ENCODE measurements at places on chromosomes 3 and 15. TPM values are rescaled to one million over a fixed set of nuclear protein-coding genes. Genes with fewer than 3 reads are reported as not detected.

GRCh38 chr3:36364260-36364659 is 16.0 kb upstream of the STAC start:
- no peak for ATAC-seq

GRCh38 chr3:95508124-95508523 is 1306.3 kb upstream of the EPHA6 start:
- ATAC-seq, result no peak

DNA sequence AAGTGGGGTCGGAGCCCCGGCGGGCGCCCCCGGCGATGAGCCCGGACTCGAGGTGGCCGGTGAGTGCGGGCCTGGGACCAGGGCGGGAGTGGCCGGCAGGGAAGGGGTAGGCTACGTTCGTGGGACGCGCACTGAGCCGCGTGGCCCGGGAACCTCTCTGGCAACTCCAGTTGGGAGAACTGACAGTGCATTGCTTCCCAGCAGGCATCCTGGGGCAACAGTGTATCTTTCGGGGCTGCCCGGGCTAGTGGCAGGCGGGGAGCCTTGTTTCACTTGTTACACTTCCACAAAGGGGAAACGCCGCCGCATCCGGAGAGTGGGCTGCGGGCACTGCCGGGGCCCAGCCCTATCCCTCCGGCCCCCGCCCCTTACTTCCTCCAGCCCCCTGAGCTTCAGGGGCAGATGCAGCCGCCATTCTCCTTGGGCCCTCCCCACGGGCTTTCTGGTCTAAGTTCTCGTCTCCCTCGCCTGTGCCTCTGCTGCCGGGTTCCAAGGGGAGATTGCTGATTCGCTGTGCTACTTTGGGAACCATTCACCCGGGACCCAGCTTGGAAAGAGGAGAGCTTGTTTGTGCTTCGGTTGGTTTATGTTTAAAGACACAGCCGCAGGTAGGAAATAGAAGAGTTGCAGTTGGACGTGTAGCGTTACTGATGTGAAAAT is 675 bp downstream of the BRPF1 start:
- peak; percentile 15 for ATAC-seq

- no peak for ATAC-seq
Measured at GRCh38 chr3:149454746-149455145, 19.8 kb upstream of the TM4SF4 start.

DNA sequence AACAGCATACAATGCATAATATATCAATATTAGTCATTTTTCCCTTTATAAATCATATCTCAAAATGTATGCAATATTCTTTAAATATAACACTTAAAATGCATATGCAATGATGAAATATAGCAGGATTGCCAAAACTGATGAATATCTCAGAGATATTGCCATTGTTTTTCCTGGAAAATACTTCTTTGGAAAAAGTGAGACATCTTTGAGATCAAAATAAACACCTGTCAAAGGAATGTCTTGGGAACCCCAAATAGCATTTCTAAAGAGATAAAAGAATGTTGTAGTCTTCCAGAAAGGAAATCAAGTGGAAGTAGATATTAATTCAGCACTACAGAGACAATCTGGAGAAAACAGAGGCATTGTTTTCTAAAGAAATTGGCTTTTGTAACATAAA is 457.8 kb upstream of the UBE2E2 start:
- no peak for ATAC-seq

GRCh38 chr3:126439346-126439967 is 36.2 kb downstream of the ZXDC start:
- no peak for ATAC-seq

DNA sequence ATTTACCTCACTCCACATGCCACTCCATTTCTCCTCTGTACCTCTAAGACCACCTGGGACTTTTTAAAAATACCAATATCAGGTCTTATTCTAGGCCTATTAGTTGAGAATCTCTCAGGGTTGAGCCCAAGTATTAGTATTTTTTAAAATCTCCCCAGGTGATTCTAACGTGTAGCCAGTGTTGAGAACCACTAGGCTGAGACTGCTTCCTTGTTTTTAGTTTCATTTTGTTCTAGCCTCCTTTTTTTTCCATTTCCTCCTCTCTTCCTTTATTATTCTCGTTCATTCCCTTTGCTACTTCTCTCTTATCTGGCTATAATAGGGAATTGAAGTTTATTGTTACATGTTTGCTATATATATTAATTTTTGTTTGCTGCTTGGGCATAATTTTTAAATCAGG is 217.8 kb upstream of the CD96 start:
- ATAC-seq, result no peak

DNA sequence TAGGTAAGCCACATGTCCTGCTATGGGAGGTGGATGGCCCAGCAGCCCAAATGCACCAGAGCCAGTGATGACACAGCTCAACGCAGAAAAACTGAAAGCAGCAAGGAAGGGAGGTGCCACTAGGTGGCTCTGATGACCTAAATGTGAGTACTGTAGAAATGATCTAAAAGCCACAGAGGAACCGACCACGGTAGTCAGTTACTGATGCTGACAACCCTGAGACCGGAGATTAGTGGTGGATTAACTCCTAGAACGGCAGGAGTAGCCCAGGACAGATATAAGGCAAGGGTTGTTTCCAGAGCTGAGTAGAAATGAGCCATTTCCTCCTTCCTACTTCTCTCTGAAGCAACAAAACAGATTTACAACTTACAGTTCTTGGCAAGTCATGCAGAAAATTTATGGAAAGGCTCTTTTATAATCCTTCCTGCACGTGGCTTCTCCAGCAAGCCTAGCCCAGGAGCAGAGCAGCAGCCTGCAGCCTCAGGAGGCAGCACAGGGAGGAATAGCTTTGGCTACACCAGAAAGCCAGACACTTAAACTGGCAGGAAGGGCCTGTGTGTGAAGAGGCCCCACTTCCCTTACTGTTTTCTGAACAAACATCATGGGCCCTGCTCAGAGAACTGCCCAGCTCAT is 13.1 kb downstream of the FBXL22 start:
- peak; percentile 89 for ATAC-seq

- no peak for ATAC-seq
Measured at GRCh38 chr3:120597445-120598049, 1.4 kb downstream of the NDUFB4 start.

- no peak for ATAC-seq
Measured at GRCh38 chr15:67186226-67186649, 68.2 kb downstream of the AAGAB start.

- no peak for ATAC-seq
Measured at GRCh38 chr3:126367316-126367805, 10.2 kb upstream of the KLF15 start.

GRCh38 chr3:128623762-128624176 is 26.8 kb downstream of the RPN1 start:
- ATAC-seq, result no peak

DNA sequence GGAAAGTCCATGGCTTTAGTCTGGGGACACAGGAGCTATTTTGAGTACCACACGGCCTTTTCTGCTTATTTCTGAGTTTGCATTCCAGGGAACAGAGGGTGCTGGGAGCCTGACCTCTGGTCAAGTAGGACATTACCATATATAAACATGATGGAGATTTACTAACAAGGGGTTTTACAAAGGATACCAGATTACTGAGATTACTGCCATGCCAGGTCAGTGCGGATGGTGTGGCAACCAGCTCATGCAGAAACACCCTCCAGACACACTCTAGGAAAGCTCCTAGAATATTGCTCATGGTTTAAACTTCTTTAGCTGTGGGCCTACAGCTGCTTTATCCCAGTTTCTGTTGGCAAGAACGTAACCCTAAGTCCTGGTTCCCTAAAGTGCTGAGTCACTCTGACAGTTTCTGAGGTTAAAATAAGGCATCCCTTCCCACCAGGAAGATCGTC is 54.3 kb upstream of the AGTR1 start:
- no peak for ATAC-seq

DNA sequence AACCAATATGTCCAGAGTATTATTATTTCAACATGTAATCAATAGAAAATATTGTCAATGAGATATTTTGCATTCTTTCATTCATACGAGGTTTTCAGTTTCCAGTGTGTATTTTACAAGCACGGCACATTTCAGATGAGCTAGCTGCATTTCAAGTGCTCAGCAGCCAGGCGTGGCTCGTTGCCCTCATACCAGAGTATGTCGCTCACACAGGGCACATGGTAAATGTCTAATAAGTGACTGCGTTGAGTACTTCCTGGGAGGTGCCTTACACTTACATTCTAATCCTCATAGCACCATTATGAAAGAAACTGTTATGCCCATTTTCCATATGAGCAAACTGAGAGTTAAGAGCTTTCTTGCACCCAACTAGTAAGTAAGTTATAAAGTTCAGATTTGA is 47.4 kb downstream of the TMEM266 start:
- peak; percentile 76 for ATAC-seq

GRCh38 chr3:140096037-140096436 is 161.1 kb downstream of the CLSTN2 start:
- no peak for ATAC-seq

- ATAC-seq, result no peak
Measured at GRCh38 chr3:45852828-45853227, 10.9 kb upstream of the LZTFL1 start.

DNA sequence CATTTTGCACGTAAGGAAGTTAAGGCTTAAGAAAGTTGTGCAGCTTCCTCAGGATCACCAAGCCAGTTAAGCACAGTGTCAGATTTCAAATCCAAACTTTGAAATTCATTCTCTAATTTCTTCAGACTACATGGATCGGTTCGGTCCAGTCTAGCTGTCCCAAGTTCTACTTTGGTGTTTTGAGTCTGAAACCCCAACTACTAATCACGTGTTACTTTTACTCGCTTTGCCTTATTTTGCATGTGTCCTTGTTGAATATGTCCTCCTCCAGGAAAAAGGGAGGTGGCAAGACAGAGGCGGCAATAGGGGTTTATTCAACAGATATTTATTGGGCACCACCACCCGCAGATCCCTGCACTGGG is 522 bp upstream of the GXYLT2 start:
- ATAC-seq, result peak; percentile 10

DNA sequence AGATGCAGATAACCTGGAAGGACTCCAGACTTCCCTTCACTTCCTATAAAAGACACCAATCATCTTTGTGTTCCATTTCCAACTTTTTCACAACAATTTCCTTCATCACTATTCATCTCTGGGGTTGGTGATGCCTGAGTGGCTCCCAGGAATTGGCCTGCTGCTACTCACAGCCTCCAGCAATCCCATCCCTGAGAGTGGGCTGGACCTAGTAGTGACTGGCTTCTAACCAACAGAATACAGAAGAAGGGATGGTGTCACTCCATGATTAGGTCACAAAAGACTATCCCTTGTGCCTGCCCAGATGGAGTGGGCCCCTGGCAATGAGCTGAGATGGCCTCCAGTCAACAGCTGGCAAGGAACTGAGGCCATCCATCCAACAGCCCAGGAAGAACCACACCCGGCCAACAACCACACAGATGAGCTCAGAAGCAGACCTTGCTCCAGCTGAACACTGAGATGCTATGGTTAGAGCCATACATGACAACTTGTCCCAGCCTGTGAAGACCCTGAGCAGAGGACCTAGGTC is 20.9 kb downstream of the OCA2 start:
- ATAC-seq, result no peak

DNA sequence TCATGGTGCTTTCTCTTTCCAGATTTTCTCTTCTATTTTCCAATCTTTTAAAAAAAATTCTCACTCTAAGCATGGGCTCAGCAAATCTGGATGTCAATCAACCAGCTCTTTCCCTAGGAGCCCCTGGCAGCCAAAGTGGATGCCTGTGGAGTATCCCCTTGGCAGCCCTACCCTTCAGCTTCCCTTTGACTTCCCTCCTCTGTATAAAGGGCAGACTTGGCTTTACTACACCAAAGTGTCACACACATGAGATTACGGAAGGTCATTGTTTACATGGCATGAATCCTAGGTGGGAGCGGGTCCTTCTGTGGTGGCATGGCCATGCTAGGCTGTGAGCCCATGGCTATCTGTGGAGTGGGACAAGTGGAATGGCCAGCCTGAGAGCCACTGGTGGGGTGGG is 379.9 kb downstream of the GABRB3 start:
- no peak for ATAC-seq

DNA sequence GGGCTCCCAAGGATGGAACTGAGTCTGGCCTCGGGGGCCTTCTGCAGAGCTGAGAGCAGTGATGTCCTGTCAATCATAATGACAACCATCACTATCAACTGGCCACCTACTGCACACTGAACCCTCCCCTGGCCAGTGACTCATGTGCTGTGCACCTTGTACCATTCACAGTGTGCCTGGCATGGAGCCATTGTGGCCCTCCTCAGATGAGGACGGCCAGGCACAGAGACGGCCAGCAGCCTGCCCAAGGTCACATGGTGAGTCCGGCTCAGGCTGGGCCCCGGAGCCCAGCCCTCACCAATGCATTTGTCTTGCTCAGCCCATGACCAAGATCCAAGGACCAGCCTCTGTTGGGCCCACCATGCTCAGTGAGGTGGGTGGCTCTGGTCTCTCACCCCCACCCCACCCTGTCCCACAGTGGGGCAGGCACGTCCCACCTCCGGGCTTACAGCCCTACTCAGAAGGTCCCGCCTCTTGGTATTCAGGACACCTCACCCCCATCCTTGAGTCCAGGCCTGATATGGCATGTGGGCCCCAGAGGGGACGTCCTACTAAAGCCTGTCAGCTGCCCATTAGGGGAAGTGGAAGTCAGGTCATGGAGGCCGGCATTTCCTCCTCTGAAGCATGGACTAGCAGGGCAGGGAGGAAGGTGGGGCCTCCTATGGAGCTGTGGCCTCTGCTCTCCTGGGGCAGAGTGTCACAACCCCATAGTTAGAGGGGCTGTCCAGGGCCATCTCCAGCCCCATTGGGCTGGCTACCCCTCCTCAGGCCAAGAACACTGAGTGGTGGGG is 35.9 kb upstream of the TMEM115 start:
- ATAC-seq, result no peak

DNA sequence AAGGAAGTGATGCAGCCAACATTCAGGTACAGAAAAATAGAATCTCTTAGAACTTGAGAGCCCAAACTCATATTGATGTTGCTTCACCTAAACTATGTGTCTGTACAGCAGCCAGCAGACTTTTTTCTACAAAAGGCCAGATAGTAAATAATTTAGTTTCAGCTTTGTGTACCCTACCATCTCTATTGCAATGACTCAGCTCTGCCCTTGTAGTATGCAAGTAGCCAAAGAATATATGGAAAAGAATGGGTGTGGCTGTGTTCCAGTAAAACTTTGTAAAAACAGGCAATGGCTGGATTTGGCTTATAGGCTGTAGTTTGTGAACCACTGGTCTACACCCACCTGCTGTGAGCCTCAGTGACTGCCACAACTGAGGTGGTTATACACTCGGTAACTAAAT is 392.5 kb upstream of the RARB start:
- ATAC-seq, result peak; percentile 17

- ATAC-seq, result no peak
Measured at GRCh38 chr3:170703121-170703588, 117.3 kb upstream of the SLC7A14 start.

- no peak for ATAC-seq
Measured at GRCh38 chr3:14285548-14285925, 106.9 kb downstream of the LSM3 start.

- ATAC-seq, result no peak
Measured at GRCh38 chr3:172100482-172100881, 61.1 kb downstream of the FNDC3B start.

Gene SERINC4
- total RNA-seq, result 0.36 TPM

Gene GADL1
- total RNA-seq, result not detected

Gene POLG
- total RNA-seq, result 34.6 TPM

Gene ATP2B2
- 0.24 TPM for total RNA-seq

Gene GOLGA8M
- 0.36 TPM for total RNA-seq

Gene CYP19A1
- total RNA-seq, result not detected

Gene APBA2
- total RNA-seq, result 0.24 TPM

Gene CHDH
- 1.6 TPM for total RNA-seq

Gene SUSD5
- 0.08 TPM for total RNA-seq

Gene USP3
- total RNA-seq, result 37.0 TPM

Gene LAMB2
- 69.7 TPM for total RNA-seq

Gene CLSTN2
- 1.5 TPM for total RNA-seq

Gene KCNH8
- 0.08 TPM for total RNA-seq

Gene NSMCE3
- total RNA-seq, result 2.6 TPM

Gene CHAC1
- total RNA-seq, result 31.8 TPM

Gene GOLGA6L7
- total RNA-seq, result not detected
